ENCODE measurements at places on chromosomes 16 and 17.

- no peak for DNase-seq
These were observed 164.1 kb downstream of the HS3ST4 start for GRCh38 chr16:25855818-25856217.

DNA sequence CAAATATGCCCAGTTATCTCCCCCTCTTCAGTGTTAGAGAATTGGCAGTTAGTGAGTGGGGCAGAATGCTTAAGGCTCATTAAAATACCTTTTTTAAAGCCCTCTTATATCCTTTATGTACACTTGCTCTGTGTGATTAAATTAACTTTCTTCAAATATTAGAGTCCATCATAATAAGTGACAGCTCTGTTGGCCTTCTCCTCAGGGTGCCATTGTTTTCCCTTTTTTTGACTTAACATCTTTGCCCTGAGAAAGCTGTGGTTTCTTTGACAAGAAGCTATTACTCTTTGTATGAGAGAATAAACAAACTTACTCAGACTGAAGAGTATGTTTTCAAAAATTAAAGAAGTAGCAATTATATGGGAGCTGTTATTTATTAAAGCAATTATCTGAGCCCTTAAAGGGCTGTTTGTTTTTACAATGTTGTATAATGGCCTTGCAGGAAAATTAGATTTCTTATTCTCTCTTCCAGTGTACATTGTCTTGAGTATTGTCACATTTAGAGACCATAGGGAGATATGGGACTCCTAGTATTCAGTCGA, 13.4 kb downstream of the RBBP6 start:
- DNase-seq, result no peak

DNA sequence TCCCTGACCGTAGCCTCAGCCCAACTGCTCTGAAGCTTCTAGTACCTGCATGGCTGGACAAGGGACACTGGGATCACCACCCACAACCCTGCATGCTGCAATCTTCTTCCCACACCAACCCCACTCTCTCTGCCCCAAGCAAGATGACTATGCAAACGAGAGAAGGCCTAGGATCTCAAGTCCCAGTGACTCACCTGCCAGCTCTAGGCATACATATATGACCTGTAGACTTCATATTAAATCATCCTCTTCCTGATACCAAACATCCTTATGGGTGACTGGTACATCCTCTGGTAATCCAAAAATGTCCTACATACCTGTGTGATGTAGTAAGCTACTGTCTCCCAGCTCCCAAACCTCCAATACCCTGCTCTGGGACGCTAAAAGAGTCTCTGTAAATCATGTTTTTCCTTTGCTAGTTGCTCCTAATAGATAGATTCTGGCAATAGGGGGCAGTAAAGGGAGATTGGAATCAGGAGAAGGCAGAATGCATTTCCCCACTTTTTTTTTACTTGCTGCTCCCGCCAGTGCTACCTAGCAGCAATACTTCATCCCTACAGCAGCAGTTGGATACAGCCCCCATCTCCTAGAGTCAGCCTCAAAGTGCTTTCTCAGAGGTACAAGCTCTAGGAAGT, 43.4 kb upstream of the SOX9 start:
- no peak for DNase-seq

DNA sequence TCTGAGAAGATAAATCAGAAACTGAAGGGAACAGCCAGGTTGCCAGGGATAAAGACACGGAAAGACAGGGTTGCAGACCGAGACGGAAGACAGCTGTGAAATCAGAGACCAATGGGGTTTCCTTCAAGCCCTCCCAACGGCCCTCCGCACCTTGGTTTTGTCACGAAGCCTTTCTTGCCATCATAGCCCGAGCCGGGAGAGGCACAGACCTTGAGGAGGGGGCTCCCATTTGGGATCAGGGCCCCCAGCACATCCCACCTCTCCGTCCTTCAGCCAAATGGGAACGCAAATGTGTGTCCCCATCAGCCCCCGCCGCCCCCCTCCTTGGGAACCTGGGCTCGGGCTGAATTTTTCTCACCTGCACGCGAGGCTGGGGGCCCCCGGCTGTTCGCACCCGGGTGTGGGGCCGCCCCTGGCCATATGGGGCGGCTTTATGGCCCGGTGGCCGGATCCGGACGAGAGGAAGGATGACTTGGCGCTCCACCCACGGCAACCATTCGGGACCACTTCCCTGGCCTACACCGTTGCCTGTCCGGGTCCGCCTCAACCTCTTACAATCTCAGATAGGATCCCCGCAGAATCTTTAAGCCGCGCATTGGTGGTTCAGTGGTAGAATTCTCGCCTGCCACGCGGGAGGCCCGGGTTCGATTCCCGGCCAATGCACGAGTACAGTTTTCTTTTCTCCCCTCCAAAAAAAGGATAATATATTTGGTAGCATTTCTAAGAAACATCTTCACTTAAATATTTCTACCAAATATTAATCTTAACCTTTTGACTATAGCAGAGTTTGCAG, 1.4 kb upstream of the HES7 start:
- DNase-seq, result peak; percentile 92

DNA sequence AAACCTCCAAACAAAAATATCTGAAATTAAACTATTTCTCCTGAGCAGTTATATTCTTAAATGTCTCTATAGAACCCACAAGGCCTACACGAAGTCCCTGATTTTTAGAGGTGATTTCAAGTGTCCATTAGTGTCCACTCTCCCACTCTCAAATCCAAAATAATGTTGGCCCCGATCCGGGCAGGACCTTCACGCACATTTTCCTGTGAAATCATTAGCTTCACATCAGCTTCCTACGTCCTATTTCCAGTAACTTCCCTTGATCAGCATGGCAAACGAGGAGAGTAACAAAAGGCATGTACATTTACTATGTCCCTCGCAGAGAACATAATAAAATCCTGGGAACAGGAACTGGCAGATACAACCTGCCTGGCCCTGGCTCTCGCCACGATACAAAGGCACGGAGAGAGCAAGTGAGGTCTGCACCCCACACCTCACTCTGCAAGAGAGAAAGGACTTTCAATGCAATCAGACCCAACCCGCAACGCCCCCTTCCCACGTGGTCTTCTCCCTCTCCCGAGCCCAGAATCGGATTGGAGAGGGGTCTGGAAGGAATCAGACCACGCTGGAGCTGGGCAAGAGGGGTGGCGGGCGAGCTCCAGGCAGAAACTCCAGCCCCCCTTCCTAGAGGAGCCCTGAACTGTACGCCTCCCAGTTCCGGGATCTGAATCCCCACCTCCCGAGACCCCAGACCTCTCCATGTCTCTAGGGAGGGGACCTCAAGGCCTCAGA, 17.5 kb upstream of the C17orf78 start:
- DNase-seq, result peak; percentile 60

DNA sequence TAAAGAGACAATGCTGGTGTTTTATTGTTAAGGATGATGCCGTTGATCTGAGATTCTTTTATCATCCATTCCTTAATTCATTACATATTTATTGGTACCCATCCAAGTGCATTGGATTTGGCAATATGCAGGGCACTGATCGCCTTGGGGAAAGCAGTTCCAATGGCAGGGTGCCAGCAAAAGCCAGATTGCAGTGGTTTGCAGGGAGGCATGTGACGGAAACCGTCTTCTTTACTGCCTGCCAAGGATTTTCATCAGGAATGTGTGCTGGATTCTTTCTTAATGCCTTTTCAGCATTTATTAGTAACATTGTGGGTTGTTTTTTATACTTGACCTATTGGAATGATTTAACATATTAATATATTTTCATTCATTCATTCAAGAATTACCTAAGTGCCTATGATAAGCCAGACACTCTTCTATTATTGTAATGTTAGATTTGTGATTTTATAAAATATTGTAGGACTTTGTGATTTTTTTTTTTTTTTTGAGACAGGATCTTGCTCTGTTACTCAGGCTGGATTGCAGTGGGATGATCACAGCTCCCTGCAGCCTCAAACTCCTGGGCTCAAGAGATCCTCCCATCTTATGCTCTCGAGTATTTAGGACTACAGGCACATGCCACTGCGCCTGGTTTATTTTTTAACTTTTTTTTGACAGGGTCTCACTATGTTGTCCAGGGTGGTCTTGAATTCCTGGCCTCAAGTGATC, 93.4 kb upstream of the TNRC6A start:
- peak; percentile 5 for DNase-seq

GRCh38 chr17:10875430-10875851, 37.6 kb upstream of the PIRT start:
- peak; percentile 16 for DNase-seq

DNA sequence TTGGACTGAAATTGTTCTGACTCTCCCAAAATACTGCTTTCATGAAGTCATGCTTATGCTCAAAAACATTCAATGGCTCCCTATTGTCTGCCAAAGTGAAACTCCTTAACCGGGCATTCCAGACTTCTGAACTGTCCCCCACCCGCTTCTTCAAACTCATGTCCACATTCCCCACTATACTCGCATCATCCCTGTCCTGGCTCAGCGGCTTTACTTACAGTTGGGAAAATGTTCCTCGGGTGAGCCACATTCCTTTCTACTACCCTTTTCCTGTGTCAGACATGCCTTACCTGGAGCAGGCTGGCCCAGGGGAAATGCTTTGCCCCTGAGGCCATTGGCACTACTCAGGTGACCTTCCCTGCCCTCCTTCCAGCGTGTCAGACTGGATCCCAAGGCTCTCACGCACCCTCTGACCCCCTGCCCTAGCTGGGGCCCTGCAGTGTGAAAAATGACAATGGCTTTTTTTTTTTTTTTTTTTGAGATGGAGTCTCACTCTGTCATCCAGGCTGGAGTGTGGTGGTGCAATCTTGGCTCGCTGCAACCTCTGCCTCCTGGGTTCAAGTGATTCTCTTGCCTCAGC, 5.3 kb downstream of the CYGB start:
- no peak for DNase-seq

DNA sequence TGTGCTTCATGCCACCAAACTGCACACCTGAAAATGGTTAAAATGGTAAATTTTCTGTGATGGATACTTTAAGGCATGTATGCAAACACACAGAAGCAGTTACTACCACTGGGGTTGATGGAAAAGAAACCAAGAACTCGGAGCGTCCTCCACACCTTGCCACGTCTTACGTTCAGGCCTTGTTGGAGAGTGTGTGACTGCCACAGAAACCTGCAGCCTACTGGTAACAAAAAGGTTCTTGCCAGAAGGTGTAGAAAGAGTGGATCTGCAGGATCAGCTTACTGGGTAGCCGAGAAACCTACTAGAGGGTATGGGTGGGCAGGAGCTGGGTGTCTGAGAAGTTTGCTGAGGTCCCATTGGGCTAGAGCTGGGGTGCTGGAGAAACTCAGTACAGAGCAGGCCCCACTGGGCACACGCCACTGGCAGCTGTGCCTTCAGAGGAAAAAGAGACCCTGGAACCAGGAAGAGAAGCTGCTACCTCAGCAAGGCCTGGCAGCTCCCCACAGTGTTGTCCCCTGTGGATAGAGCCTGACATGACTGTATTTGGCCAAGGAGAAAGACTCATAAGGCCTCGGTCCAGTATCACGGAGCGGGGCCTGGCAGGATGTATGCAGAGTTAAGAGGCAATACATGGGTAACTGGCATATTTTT, 204.6 kb downstream of the SEC14L1 start:
- DNase-seq, result no peak

DNA sequence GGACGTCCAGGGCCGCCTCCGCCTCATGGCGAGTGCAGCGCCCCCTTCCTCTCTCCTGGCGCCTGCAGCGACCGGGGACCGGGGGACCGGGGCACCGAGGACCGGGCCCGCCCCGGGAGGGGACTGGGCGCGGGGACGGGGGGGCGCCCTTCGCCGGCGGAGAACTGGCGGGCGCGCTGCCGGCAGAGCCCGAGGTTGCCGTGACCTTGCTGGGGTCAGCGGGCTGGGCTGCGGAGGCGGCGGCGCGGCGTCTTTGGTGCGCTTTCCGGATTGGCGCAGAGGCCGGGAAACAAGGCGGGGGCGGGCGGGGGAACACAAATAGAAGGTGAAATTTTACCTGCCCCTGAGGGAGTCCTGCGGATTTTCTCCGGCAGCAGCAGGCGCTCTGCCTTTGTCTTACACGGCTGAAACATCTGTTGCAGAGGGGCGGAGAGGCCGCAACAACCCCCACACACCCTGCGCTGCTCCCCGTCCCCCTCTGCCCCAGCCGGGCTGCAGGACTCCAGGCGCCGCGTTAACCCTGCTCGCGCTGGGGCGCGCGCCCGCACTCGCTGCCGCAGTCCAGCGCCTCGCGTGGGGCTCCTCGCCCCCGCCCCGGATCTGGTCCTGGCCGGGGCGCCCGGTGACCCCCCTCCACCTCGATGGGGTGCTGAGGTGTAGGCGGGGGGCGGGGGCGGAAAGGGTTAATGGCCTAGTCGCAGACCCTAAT, 53.5 kb downstream of the SREBF1 start:
- DNase-seq, result peak; percentile 42

DNA sequence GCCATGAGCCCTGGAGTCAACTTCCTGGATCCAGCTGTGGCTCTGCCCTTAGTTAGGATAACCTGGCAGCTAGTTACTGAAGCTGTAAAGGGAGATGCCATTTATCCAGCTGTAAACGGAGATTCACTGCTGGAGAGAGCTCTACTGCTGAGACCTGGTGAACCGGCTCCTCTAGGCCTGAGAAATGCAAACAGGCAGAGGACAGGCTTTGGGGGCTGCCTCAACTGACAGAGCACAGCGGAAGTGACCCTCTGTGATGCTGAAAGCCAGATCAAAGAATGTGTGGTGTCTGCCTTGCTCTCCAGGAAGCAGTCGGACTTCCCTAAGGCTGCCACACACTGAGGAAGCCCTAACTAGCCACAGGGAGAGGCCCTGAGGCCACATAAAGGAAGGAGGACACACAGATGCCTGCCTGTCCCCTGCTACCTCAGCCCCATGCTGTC, 21.9 kb upstream of the GPRC5C start:
- no peak for DNase-seq

- no peak for DNase-seq
These were observed 3.3 kb upstream of the KCTD11 start for GRCh38 chr17:7348478-7349242.

DNA sequence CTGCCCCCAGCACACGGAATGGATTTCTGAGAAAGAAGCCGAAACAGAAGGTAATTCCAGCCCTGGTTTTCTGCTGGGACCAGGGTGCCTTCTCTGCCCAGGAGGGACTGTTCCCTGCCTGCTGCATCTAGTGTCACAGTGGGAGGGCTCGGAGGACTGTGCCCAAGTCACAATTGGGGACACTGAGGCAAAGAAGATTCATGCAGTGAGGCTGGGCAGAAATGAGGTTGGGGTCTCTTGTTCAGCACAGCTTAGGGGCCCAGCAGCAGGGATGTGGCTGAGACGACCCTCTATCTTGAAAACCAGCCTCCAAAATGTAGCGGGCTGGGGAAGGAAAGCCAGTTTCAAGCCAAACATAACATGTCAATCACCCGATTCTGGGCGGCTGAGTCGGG, 592 bp downstream of the IL21R start:
- DNase-seq, result no peak

Measured in erythroblast (primary cell).